ENCODE measurements at places on chromosomes 7 and 10.

- no peak for DNase-seq
Measured at GRCh38 chr10:90372451-90372850, 485.4 kb downstream of the HTR7 start.

- no peak for DNase-seq
Measured at GRCh38 chr10:113426181-113426877, 126.5 kb upstream of the HABP2 start.

DNA sequence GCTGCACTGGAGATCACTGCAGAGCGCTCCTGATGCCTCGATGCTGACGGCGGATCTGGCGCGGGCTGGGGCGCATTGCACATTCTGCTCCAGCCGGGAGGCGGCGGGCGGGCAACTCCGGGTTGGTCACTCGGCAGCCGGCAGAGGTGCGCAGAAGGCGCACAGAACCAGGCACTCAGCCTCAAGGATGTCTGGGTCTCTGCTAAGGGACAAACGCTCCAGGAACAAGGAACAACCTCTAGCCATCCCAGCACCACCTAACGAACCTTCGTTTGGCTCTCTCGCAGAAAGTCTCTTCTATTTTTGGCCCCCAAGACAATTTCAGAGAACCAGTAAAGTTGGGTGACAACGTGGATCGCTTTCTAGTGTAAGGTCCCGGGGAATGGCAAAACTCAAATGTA is 254.6 kb downstream of the OTUD1 start:
- no peak for DNase-seq

- DNase-seq = no peak
Measured at GRCh38 chr7:38950309-38950708, 27.4 kb upstream of the POU6F2 start.

DNA sequence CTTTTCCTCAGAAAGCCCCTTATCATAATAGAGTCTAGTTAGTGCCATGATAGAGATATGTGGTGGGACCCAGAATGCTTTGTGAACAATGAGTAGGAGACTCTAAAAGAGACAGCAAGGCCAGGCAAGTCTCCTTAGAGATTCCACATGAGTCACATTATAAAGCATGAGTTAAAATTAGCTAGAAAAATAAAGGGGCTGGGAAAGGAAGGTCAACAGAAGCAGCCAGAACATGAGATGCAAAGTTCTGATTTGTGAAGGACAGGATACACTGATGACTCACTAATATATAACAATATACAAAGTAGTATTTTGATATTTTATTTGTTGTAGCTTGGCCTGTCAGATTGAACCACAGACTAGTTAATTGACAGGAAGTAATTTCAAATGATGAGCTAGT is 25.3 kb upstream of the SNX13 start:
- DNase-seq = no peak

DNA sequence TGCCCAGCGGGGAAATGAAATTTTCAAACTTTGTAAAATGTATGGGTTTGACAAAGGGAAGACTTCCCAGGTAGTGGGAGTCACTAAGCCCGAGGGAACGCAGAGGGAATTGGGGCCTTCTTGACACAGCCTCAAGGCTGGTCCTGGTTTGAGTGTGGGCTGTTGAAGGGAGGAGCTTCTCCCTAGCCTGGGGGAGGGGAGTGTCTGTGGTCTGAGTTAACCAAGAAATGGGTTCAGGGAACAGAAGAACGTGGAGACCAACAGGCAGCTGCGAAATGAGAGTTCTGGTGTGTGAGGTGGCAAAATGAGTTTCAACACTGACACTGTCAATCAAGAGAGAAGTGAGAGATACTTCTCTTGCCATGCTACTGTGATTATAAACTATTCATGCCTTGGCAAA is 32.7 kb upstream of the BAMBI start:
- DNase-seq = no peak

GRCh38 chr7:67547183-67547907 is 550.7 kb downstream of the TYW1 start:
- DNase-seq = no peak

DNA sequence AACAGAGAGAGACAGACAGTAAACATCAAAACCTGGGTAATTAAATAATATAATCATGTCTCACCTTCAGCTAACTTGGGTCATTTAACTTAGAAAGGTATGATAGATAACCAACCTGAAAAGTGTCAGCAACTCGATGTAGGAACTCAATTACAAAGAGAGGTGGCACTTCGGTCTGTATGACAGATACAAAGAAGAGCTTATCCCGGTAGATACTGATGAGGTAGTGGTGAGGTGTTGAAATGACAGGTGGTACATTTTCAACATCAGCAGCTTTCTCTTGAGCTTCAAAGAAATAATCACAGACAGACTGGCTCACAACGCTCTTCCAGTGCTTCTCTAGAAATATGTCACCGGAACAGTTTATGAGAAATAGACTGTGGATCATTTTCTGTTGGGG is 12.6 kb downstream of the AP3M1 start:
- DNase-seq = no peak

DNA sequence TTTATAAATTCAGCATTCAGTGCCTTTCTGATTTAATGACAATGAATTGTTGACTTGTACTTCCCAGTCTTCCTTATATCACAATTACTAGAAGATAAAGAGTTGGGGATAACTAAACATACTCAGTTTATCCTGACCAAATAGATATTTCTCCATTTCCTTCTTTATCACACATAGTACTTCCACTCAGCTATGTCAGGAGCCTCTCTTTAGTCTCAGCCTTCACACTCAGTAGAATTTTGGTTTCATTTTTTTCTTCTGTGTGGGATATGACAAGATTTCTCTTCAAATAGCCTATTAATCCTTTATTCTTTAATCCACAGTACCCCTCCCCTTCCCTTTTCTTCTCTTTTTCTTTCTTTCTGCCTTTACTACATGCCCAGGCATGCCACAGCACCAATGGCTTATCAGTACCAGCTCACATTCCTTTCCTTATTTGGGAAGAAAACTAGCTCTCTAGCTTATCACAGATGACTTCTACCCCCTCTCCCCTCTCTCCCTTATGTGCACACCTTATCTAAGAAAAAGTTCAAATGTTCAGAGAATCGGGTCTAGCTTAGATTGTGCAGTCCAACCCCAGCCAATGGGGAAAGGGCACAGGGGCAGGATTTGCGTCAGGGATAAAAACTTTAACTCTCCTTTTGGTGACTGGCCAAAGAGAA is 109.0 kb downstream of the PHF14 start:
- DNase-seq = no peak

DNA sequence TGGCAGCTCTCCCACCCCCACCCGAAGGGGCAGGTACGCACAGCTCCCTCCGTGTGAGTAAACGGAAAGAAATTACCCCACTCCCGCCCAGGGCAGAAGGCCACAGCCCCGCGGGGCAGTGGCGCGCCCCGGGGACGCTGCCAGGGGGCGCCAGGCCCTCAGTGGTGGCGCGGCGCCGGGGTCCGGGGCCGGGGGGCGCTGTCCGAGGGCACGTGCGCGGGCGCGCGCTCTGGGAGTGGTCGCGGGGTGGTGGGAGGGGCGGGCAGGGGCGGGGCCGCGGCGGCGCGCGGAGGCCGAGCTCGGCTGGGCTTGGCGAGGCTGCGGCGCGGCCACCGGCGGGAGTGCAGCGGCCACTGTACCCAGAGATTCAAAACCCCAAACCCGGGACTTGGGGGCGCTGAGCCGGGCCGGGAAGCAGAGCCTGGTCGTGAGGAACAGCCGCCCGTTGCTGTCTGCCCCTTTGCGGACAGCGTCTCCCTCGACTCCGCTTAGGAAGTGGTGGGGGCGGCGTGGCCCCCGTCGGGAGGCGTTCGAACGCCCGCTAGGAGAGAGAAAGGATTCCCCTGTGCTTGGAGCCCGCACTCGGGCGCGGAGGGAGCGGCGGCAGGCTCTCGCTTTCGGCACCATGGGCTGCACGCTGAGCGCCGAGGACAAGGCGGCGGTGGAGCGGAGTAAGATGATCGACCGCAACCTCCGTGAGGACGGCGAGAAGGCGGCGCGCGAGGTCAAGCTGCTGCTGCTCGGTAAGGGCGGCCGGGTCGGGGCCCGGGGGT is at the start of gene GNAI1:
Gene GNAI1 (plus strand): TSS at position 296 of the 773 bp plus-strand sequence. CDS start 330 bp downstream, at position 626.
- DNase-seq = no peak

GRCh38 chr7:35785250-35785649 is 15.6 kb upstream of the SEPTIN7 start:
- no peak for DNase-seq

DNA sequence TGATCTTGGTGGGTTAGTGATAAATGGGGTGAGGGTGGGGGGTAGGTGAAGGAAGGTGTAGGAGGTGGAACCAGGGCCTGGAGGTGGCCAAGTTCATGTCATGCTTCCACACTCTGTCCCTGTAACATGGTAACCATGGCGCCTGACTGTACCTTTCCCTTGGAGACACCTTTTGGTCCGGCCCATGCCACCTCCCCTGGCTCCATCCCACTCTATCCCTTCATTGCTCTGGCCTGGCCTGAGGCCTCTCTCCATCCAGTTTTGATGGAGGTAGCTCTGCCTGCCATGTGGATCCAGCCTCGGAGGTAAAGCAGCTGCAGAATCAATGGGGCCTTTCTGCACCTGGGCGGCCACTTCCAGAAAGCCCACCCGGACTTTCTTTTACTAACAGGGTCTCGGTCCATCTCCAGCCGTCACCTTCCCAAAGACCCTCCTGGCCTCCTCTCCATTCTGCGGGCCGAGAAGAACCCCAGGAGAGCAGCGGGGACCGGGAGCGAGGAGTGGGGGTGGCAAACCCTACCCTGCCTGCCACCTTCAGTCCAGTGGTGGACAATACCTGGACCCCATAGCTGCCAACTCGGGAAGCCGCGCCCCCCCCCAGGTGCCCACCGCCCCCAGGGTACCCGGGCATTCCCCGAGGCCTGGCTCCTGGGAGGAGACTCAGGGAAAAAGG is 504 bp upstream of the TRRAP start:
- DNase-seq = no peak

GRCh38 chr7:47622586-47622945 is 40.7 kb upstream of the TNS3 start:
- DNase-seq = no peak

DNA sequence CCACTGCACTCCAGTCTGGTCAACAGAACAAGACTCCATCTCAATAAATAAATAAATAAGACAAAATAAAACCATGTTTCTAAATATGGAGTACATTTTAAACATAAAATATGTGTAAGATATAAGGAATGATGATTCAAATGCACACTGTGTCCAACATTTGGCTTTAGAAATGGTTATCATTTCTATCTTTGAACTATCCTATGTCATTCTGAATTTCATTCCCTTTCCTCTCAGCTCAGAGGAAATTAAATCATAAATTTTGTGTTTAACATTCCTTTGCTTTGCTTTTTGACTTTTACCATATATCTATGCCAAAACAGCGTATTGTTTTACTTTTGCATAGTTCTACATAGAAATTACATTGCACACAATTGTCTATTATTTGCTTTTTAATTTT is 130.9 kb downstream of the GNAT3 start:
- DNase-seq = no peak

DNA sequence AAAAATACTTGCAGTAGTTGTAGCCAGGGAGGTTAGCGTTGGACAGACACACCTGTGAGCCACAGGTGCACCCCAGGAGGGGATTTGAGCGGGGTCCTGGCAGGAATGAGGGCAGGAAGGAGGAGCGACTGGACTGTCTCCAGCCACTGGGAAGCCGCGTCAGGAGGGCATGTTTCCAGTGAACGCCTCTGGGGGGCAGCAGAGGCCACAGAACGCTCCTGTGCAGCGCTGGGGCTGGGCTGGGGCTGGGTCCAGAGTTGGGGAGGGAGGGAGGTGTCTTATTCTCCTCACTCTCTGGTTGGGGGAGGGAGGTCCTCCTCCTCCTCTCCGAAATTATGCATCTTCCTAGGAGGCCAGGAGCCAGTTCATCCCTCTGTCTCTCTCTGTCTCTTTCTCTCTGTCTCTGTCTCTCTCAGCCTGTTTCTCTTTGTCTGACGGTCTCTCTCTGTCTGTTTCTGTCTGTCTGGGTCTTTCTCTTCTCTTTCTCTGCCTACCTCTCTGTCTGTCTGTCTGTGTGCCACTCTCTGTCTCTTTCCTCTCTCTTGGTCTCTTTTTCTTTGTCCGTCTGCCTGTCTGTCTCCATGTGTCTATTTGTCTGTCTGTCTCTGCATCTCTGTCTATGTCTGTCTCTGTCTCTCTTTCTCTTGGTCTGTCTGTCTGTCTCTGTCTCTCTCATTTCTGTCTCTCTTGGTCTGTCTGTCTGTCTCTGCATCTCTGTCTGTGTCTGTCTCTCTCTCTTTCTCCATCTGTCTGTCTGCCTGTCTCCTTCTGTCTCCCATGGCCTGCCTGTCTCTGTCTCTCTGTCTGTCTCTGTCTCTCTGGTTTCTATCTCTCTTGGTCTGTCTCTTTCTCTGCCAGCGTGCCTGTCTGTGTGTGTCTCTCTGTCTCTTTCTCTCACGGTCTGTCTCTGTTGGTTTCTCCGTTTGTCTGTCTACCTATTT is 9.9 kb upstream of the PSMG3 start:
- DNase-seq = peak; percentile 74

GRCh38 chr7:145252031-145252430 is 416.2 kb upstream of the TPK1 start:
- DNase-seq = no peak

DNA sequence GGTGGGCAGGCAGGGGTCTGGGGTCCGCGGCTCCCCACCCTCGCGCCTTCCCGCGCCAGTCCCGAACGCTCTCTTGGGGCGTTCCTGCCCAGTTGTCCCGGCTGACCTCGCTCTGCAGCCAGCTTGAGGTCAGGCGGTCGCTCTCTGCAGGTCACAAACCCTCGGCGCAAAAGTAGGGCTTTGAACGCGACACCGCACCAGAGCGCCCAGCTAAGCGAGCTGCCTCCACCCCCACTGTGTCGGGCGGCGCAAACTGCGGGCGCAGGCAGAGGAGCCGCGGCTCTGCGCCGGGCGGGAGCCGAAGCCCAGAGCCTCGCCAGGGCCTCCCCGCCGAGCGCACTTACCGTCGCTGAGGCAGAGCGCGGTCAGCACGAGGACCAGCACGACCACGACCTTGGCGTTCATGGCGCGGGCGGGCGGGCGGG is 284 bp downstream of the CXCL12 start:
- no peak for DNase-seq

DNA sequence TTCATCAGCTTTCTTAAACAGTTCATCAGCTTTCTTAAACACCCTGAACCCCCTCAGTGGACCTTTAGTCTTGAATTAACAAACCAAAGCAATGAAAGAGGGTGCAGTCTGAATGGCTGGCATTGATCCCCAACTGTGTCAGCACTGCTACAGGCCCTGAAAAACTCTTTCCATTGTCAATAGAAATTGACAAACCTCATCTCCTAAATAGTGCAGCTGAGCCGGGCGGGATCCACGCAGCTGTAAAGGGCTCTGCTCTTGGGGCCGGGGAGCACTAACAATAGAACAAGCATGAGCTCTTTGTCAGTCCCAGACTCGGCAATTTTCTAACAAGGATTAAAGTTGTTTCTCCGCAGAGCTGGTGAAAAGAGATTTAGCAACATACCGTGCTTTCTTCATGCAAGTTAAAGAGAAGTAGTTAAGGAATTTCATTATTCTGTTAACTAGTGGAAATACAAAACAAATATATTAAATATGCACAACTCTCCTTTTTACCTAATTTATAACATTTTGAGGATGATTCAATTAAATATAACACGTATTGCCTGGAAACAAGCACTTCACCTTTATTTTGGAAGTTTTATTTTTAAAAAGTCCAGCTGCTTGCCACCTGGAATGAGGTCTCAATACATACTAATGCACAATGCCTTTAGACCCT is 24.7 kb upstream of the FEZF1 start:
- DNase-seq = no peak

GRCh38 chr10:111944331-111944730 is 239.2 kb downstream of the GPAM start:
- no peak for DNase-seq

Measured in stimulated activated CD4-positive, alpha-beta T cell treated with anti-CD3 and anti-CD28 coated beads, Interleukin-12 subunit alpha, Interleukin-12 subunit beta, amount 100 ng/mL, for 48 hours (primary cell).